ENCODE measurements at places on chromosomes 12 and 14.

- DNase-seq = no peak
Observed at GRCh38 chr14:60553808-60554207, 44.9 kb downstream of the SIX6 start.

DNA sequence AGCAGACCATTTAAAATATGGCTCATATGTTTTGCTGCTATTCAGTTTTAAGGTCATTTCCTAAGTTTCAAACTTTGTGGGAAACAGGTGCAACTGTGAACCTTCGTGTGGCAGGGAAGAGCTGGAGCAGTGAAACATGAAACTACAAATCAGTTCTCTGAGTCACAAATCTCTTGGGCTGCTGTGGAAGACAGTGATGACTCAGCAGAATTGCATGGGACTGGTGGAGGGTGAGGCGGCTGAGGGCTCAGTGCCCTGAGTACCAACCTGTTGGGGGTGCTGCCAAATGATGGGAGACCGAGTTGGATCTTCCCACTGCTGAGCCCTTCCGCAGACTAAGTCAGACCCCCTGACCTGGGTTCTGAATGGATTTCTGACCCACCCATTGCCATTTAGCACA lies 8.4 kb upstream of the CALM1 start:
- peak; percentile 66 for DNase-seq

- DNase-seq = no peak
Observed at GRCh38 chr12:66755727-66756395, 77.0 kb upstream of the GRIP1 start.

DNA sequence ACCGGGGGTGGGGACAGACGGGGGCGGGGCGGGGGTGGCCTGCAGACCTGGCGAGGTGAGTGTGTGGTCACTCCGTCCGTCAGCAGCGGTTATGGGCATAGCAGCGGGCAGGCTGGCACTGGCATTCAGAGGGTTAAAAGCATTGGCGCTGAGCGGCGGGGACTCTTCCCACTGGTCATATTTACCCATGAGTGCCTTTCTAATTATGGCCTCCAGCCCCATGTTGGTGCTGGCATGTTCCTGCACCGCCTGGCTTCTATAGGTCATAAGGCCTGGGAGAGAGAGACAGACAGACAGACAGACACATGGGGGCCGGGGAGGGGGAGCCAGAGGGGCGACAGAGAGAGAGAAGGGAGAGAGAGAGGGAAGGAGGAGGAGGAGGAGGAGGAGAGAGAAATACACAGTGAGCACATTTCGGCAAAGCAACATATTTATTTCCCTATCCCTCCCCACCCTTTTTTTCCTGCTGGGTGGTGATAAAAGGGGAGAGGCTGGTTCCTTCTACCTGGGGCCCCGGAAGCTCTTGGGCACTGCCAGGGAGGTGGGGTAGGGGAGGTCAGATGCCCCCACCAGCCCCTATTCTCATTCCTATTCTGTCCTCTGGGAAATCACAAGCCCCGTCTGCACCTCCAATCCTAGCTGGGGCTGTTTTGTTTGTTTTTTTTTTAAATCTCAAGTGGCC lies 32.6 kb downstream of the RFLNA start:
- DNase-seq = no peak

DNA sequence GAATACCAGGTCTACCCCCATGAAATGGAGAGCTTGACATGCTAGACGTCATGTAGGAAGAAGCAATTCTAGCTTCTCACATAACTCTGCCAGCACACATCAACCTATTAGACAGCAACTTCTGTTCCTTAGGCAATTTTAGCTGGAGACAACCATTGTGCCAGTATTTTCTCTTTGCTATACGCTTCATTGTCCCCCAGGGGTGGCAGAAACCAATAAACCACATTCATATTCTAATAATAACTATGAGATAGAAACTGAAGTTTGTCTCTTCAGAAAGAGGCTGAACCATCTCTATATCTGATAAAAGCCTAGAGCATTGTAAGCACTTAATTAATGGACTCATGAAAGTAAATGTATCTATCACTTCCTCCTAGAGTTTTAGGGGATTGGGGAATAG lies 278.6 kb downstream of the FOXG1 start:
- no peak for DNase-seq

- DNase-seq = no peak
Observed at GRCh38 chr14:100059438-100059781, 5.8 kb upstream of the EVL start.

- DNase-seq = no peak
Observed at GRCh38 chr12:52916216-52916615, 11.3 kb upstream of the KRT8 start.

DNA sequence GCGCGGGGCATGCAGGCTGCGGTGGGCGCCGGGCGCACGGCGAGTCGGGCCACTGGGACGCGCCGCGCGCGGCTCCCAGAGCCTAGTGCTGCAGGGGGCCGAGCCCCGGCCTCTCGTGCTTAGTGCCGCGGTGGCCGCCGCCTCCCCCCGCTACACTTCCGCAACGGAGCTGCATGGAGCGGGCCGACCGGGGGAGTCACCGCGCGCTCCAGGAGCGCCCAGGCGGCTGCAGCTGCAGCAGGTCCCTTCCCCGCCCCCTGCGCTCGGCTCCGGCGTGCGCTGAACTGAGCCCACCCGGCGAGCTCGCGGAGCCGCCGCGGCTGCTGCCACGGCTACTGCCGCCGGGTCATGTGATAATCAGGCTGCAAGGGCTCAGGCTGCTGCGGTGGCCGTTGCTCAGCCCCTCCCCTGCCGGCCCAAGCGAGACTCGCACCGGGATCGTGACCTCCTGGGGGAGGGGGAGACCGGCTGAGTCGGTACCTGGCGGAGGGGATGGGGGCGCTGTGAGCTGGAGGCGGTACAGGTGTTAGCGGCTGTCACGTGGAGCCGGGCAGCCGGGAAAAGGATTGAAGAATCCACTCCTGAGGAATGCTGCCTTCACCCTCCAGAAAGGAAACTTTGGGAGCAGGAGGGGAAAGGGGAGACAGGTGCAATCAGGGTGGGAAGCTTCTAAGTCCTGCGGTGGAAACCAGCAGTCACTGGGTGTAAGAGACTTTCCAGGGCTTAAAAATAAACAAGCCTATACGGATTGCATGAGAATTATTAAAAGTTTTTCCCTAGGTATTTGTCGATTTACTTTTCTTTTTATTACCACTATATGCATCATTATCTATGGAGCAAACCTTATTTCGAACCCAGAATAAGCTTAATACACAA lies at the start of gene PPM1H:
PPM1H (minus strand) TSS at position 352 of the 876 bp plus-strand sequence. CDS start 414 bp downstream, outside the sequence.
- DNase-seq = peak; percentile 76

DNA sequence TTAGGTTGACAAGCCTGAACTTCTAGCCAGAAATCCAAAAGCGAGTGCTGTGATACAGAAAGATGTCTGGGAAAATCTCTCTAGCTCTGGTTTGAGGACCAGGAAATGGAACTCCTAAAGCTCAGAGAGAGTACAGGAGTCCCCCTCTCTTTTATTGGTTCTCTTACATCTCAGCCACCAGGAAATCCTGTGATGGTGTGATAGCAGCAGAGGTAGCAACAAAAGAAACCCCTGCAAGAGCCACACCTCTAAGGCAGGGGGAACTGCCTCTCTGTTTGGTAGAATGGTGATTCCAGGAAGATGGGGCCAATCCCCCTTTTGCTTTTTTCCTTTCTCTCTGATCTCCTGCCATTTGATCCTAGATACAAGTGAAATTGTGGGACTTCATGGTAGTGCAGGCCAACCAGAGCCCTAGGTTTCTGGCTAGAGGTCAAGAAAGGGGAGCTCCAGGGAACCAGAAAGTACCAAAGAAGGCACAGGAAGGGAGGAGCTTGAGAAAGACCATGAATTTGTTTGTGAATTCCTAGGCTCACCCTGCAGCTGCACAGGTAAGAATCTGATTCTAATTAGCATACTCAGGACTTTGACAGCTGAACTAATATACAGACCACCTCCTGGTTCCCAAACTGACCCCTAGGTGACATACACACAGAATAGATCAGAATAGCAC lies 88.5 kb downstream of the PAPLN start:
- no peak for DNase-seq

- DNase-seq = no peak
Observed at GRCh38 chr12:109568486-109568885, 4.8 kb downstream of the MMAB start.

GRCh38 chr12:52517005-52517835 lies 3.0 kb downstream of the KRT5 start:
- no peak for DNase-seq

GRCh38 chr14:67371247-67372148 lies 11.4 kb downstream of the EIF2S1 start:
- DNase-seq = no peak

GRCh38 chr14:103402695-103403094 lies 17.5 kb downstream of the MARK3 start:
- no peak for DNase-seq

DNA sequence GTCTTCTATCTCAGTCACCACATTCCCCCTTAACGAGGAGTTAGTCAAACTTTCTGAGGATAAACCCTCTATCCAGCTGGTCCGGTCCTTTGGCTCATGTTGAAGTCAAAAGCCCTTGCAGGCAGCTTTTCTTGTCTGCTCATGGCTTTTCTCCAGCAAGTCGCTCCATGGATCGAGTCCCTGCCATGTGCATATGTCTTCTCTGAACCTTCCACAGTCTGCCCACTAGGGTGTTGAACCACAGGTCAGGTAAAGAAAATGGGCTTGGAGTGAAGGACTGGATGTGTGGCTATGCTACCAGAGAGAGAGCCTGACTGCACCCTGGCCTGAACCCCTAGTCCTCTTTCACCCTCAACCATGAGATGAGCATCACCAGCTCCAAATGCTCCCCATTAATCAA lies 22.8 kb downstream of the C14orf132 start:
- no peak for DNase-seq

DNA sequence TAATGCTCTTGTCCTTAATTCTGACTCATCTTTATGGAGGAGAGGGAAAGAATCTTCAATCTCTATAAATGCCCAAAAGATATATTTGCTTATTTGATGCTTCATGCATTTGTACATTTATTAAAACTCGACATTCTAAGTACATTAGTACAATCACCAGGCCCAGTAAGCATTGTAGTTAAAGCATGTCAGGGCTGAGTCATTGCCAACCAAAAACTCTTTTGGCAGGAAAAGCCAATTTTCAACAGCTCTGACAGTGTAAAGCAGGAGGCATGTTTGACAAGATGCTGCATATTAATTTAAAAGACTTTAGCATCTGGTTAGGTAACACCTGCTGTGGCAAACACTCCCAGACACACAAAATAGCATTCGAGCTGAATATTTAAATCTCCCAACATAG lies 290.9 kb downstream of the PPFIA2 start:
- DNase-seq = peak; percentile 2

DNA sequence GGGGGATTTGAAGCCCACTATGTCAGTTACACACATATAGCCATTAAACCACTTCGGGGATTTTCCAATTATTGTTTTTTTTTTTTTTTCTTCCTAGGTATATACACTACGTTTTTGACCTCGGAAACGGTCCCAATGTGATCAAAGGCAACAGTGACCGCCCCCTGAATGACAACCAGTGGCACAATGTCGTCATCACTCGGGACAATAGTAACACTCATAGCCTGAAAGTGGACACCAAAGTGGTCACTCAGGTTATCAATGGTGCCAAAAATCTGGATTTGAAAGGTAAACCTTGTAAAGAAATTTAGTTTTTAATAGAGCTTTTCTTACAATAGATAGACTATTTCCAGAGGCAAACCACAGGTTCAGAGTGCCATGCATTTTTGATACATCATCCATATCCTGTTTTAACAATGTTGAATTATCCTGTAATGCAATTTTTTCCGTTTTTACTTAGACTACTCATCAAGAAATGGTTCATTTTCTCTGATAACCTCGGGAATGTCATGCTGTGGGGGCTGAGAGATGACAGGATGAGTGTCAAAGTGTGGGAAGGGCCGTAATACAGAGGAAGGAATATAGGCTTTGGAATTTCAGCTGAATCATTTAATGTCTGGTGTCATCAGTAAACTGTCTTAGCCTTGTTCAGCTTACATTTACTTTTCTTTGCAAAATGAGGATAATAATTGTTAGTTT lies 797.1 kb downstream of the NRXN3 start:
- DNase-seq = no peak

- DNase-seq = no peak
Observed at GRCh38 chr12:102479099-102479885, 1.1 kb downstream of the IGF1 start.

DNA sequence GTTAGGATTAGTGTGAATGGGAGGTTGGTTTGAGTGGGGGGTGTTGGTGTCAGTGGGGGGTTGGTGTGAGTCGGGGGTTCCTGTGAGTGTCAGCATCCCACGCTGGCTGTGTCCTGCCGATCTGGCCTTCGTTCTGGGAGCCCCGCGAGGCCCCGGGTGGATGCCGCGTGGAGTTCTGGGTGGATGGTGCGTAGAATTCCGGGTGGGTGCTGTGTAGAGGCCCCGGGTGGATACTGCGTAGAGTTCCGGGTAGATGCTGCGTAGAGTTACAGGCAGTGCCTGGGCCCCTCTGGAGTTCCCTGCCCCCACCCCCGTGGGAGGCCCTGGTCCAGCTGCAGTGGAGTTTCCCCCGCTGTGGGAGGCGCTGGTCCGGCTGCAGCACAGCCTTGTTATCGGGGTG lies 8.7 kb downstream of the NOC4L start:
- DNase-seq = no peak

Measured in AG08396 (cell line).